ENCODE measurements at places on chromosomes 3 and 15.

DNA sequence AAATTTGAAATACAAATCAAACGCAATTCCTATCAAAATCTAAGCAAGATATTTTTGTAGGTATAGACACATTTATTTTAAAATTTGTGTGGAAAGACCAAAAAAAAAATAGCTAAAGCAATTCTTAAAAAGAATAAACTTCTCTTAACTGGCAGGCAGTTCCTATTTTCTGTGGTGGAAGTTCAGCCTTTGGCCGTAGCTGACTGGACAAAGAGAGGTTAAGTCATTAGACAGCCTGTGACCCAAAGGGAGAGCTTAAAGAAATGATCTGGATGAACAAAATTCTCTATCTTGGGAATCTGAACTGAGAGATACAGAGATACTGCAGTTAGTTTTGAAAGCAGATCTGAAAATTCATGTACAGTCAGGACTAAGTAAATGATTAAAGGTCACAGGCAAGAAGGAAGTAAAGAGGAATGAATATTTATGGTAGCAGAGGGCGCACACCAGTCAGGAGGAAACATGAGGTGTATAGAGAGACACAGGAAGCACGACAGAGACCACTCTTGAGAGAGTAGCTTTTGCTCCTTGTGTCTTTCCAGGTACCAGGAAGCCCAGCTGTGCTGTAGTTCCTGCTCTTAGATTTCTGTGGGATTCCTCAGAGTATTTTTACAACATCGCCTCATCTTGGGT, 57.5 kb downstream of the TPRG1 start:
- DNase-seq, result no peak

DNA sequence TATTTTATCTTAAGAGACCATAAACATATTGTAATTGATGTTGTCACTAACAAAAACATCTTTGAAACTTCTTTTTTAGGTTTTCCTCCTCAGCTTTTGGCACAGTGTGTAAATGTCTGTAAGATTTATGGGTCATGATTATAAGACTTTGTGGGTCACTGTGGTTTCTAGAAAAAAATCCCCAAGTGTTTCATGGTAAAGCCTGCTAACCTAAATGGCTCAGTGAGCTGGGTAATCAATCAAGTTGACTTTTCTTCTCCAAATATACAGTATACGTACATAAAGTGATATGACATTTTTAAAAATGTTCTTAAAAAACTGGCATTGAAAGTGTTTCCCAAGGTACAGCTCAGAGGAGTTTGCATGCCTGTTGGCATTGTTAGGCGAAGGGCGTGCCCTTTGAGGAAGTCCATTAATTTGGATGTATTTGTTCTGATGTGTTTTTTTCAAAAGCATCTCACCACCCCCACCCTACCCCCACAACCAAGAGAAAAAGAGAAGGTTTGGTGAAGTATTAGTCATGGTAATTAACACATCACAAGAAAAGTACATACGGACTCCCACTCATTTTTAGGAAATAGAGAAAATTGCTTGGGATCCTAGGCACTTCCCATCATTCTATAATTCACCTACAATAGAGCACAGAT, 385.4 kb upstream of the LRRC3B start:
- DNase-seq, result no peak

DNA sequence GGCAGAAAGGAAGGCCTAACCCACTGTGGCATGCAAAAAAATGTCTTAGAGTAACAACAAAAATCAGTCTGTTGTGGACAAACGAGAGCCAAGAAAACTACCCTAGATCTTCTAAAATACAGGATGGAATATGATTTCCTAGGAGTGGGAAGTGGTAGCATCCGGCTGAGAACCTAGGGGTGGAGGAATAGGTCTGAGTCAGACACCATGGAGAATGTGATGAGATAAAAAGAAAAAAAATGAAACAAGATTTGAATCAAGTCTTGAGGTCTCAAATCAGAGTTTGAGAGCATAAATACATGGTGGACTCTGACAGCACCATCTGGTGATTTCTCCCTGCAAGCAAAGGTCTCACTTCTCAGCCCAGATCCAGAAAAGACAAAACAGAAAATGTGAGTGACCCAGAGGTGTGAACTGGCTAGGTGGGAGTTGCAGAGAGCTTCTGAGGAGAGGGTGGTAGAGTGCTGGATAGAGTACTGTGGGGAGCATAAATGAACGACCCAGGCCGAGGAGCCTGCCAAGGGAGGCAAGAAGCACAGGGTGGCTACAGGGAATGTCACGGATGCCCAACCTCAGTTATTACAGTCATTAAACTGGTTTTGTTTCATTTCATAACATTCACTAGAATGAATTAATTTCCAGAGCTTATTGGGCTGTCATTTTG, 27.6 kb upstream of the VEPH1 start:
- DNase-seq, result no peak

DNA sequence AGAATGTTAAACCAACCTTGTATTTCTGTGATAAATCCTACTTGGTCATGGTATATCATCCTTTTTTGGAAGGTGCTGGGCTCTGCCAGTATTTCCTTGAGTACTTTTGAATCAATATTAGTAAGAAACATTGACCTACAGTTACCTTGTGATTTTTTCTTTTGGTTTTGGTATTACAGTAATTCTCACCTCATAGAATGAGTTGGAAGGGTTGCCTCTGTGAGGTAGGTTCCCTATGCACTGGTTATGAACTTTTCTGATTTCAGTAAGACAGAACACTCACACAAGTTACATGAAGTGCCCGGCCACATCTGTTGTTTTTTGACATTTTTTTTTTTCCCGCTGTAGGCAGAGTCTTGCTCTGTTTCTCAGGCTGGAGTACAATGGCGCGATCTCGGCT, 20.0 kb downstream of the PCCB start:
- DNase-seq, result no peak

DNA sequence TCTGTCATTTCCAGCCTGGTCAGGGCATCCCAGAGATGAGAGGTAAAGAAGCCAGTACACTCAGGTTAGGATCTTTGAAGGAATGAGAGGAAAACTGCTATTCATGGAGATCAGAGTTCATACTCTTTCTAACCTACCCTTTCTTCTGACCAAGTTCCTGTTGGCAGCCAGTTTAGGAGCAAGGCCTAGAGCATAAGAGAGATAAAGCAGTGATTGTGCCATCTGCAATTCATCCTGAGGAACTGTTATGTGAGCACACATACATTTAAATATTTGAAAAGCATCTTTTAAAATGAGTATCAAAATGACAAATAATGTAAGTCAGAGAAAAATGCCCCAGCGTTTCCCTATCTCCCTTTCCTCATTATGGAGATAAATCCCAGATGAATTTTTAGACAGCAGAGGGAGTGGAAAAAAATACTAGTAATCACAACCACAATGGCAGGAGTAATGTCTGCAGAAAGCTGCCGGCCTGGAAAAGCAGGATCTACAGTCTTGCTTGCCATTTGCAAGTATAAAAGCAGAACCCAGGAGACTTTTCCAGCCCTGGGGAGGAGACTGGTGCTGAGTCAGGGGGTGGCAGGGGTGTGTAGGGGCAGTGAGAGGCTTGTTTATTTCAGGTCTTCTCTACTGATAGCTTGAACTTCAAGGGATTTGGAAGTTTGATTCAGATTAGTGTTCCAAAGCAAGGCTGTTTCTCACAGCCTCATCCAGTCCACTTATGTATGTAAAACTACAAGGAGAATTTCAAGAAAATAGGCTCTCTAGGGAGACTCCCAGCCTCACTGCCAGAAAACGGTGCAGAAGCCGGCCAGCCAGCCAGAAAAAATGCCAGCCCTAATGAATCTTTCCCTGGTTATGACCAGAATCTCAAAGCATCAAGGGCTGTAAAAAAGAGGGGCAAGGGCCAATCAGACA, 1052.4 kb downstream of the TUSC7 start:
- DNase-seq, result no peak

DNA sequence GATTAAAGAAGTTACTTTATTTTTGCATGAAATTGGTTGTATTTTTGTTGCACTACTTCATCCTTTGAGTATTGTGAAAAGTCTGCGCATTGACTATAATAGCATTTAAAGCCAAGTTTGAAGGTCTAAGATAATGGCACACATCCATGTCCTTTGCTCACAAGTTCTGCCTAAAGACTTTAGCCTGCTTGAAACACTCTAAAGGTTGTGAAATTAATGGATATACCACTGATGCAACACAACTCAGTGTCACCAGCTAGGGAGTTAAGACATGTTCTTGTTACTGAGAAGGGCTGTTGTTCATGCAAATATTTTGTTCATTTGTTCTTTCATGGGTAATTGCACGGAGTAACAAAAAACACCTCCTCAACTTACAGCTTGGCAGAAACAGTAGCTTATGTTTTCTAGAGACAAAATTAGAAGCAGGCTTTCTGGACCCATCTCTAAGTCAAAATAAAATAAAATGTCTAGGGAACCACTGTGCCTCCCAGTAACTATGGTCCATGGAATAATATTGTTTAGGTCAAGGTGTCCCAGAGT, 83.9 kb downstream of the PPARG start:
- DNase-seq, result no peak

GRCh38 chr3:168884353-168884903, 779.1 kb downstream of the MECOM start:
- DNase-seq, result no peak

DNA sequence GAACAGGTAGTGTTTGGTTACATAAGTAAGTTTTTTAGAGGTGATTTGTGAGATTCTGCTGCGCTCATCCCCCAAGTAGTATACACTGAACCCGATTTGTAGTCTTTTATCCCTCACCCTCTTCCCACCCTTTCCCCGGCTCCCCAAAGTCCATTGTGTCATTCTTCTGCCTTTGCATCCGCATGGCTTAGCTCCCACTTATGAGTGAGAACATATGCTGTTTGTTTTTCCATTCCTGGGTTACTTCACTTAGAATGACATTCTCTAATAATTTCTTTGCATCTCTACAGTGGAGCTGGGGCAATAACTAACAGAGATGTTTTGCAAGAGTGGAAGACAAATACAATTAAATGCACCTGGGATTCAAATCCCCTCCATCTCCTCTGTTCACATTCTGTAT, 93.2 kb downstream of the TP63 start:
- DNase-seq, result no peak

DNA sequence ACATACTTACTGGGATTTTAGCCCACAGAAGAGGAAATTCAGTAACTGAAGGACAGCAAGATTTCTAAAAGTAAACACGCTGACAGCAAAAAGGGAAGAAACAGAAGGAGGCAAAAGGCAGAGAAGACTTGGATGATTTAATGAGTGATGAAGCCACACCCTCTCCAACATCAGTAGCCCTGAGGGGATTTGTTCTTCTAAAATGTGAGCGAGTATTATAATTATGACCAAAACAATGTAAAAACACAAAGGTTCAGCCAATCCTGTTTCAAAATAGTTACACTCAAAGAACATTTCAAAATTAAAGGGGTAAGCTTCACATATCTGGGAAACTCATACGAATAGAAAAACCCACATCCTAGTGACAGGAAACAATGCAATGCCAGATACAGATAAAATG, 25.0 kb downstream of the MCCC1 start:
- DNase-seq, result no peak

DNA sequence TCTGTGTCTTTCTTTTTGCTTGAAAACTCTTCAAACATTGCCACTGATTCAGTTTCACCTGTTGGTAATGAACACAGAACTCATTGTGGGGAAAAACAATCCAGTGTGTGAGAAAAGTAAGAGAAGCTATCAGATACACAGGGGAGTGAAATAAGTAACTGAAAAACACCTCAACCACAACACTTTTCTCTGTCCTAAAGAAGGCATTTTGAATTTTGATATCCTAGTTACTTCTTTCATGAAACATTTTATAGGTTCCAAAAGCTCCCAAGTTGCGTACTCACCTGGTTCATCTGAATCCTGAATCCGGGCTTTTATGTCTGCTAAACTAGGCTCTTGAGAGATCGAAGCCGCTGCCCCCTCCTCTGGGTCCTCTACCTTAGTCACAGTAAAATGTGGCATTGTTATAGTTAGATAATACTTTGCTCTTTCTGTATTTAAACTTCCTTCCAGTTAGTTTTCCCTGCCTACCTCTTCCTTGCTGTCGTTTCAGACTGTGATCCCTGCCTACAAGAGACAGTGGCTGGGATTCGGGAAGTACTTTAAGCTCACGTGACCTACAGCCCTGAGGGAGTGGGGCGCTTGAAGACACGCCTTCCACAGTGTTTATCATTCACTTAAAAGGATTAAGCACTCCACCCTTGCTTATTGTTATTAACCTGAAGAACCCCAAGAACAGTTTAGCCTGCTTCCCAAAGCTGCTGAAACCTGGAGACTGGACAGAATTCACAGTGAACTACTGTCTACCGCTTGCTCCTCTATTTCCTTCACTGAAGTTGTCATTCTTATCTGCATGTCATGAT, 19.1 kb downstream of the SLC12A6 start:
- DNase-seq, result no peak

GRCh38 chr15:92614791-92615785, 40.5 kb downstream of the FAM174B start:
- no peak for DNase-seq

GRCh38 chr15:63582718-63583426, 14.3 kb upstream of the FBXL22 start:
- DNase-seq, result no peak

- DNase-seq, result no peak
Measured at GRCh38 chr15:87349181-87349580, 907.4 kb downstream of the NTRK3 start.

DNA sequence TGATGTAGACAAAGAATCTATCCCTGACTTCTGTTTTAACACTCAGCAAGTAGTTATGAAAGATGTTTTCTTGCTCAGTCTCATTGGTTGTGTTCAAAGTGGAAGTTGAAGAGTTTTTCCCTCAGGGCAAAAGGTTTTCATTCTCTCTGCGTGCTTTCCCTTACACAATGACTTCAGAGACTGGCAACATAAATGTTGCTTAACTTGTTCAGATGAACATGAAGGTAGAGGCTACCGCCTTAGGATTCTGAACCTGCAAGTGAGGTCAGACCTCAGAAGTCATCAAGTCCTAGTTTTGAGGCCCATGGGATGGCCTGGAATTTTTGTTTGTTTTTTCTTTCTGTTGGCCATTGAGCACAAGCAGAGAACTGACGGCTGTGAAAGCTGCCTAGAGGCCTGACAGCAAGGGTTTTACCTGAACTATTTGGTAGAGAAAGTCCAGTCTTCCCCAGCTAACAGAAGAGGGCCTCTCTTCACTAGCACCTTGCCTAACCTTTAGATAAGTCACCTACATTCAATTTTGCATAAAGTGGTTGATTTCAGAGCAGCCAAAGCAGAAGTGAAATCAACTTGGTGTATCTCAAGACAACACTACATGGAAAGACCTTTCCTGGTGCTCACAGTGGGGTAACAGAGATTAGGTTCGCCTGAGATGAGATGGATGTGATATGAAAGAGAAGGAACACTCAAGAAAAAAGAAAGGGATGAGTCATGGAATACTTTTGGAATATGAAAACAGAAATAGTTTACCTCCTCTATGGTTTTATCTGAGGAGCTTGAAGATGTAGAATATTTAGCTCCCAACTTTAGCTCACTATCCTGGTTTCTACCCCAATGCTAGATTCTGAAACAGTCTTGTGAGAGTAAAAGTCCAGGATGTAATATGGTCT, 53.6 kb upstream of the AP4E1 start:
- DNase-seq, result no peak

GRCh38 chr3:115428841-115429240, 194.5 kb upstream of the GAP43 start:
- DNase-seq, result no peak

GRCh38 chr3:1381647-1382036, 288.8 kb downstream of the CNTN6 start:
- no peak for DNase-seq
